Tibial nerve (tissue), 4 donors: ENCODE measurements at places on chromosomes 4 and X. TPM values are rescaled to one million over a fixed set of nuclear protein-coding genes. Genes with fewer than 3 reads are reported as not detected.

SPANXA1 gene
- not detected for total RNA-seq

CDKN2AIP gene
- total RNA-seq = 42.0 TPM

CTSO gene
- 24.9 TPM for total RNA-seq

KCTD8 gene
- total RNA-seq = not detected

ADAM29 gene
- not detected for total RNA-seq

CDX4 gene
- total RNA-seq = not detected

LRAT gene
- total RNA-seq = 1.1 TPM

PABPC1L2A gene
- not detected for total RNA-seq

CXorf49 gene
- total RNA-seq = not detected

DNA sequence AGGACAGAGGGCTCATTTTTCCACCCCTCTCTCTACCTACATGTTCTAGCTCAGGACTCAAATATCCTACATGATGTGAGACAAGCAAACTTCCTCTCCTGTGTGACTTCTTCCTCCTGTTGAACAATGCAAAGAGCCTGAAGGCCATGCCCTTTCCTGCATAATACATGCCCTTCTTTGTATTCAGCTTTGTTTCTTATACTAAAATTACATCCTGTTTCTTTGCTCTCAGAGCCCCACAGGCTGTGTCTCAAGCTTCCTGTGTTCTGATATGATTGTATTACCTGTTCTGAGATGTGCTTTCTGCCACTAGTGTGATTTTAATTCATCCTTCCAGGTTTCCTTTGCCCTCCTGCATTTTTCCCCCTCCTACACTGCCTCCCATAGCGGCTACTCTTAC lies 166.4 kb upstream of the AFF2 start:
- no peak for DNase-seq

DNA sequence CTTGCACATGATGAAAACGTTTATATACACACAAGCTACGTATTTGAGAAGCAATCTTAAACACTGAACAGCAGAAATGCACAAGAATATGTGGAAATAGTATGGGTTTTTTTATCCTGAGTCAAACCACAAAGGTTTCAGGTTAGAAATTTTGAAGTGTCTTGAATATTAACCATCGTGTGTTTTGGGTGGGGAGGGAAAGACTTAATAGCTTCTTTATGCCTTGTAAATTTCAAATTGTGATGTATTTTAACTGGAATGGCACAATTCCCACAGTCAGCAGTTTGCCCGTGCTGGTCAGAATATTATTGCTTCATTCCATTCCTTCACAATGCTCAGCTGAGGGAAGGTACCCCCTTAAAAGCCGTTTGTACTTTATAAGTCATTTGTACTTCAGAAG lies 67.4 kb upstream of the WDR1 start:
- no peak for DNase-seq

DNA sequence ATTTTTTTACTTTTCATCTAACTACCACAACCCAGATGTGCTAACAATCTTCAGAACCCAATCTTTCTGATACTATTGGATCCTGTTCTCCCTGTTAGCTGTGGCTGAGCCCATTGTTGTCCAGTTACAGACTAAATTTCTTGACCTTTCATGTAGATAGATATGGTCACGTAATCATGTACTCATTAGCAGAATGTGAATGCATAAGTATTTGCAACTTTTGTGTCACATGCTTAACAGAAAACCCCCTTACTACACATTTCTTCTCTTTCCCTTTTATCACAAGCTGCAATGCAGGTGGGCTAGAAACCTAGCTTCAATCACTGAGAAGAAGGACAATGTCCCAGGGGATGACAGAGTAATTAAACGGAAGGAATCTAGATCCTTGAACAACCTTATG lies 13.1 kb upstream of the FAM13A start:
- no peak for DNase-seq

DNA sequence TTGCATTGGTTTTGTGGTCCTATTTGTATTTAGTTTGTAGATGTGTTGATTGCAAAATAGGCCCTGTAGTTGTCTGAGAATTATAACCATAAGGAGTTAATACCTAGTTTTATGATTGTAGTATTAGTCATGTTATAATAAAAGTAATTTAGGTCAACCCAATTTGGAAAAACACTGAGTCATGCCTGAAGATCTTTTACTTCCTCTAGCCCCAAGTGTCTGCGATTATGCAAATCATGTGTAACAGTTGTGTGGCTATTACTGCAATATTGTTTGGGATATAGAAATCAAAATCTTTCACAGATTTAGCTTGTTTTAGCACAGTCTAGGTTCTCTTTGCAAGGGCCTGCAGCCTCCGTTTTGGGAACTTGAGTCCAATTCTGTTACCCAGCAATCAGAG lies 12.6 kb downstream of the SRD5A3 start:
- no peak for DNase-seq

GRCh38 chrX:128975745-128976144 lies 547.5 kb downstream of the SMARCA1 start:
- peak; percentile 4 for DNase-seq

GRCh38 chr4:26140150-26140898 lies 180.5 kb upstream of the RBPJ start:
- DNase-seq = peak; percentile 14

DNA sequence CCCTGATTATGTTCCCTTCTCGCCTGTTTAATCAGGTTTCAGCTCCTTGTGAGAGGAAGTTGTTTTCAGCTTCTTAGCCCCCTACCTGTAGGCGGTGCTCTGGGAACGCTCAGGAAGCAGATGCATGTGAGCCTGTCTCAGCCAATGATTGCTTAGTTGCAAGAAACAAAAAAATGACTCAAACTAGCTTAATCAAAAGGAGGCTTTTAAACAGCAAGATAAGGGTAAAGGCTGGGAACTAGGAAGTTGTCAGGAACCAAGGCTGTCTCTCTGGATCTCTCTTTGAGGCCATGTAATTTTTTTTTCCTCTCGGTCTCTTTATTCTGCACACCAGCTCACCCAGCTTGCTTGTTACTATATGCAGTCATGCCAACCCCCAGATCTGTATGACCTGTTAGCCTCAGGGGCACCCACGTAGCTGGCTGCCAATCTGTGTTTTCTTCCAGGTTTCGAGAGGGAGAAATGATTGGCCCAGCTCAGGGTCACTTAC lies 109.1 kb downstream of the PTTG2 start:
- no peak for DNase-seq

- no peak for DNase-seq
Observed at GRCh38 chr4:1255151-1255550, 6.2 kb upstream of the CTBP1 start.

- DNase-seq = no peak
Observed at GRCh38 chr4:152579916-152580315, 44.0 kb upstream of the FBXW7 start.

- no peak for DNase-seq
Observed at GRCh38 chr4:5568931-5569330, 139.4 kb downstream of the EVC2 start.

- DNase-seq = no peak
Observed at GRCh38 chrX:44183329-44183728, 160.1 kb downstream of the EFHC2 start.

GRCh38 chrX:39813631-39814277 lies 284.0 kb downstream of the BCOR start:
- DNase-seq = peak; percentile 47

- DNase-seq = no peak
Observed at GRCh38 chr4:165312506-165312905, 15.0 kb upstream of the MSMO1 start.

DNA sequence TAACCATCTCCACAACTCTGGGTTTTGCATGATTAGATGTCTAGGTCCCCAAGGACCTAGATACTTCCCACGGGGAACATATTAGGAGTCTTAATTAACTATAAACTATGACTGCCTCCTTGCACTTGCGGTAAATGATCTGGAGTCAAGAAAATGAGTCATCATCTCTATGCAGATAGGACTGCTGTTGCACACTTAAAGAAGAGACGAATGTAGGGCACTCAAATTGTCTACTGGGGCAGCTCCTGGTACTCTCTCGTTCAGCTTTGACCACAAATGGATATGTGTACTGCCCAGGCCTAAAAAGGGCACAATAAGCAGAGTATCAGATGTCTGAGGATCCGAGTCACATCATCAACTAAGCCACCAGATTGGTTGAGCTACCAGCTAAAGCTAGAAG lies 1783.4 kb upstream of the AGA start:
- DNase-seq = no peak

DNA sequence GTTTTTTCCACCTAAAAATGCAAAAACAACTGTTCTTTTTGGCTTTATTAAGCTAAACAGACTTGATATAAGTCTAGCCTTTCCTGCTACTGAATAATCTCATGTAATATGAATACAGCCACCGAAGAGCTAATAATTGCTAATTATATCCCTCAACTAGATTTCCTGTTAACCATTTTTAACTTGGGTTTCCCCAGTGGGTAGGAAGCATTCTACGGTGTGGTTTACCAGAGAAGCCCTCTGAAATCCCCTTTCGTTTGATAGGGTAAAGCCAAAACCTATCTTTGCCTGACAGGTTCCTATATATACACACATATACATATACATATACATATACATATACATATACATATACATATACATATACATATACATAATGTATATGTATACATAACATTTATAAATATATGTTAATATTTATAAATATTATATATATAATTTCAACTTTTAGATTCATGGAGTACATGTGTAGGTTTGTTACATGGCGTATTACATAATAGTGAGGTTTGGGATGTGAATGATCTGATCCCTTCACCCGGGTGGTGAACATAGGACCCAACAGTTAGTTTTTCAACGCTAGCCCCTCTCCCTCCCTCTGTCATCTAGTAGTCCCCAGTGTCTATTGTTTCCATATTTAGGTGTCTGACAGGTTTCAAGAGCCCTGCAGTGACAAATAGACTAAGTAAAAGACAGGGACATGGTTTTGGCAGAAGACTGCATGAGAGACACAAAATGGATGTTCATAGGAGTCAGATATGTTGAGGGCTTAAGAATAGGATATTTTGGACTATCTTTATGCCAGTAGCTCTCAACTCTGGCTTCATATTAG lies 62.4 kb downstream of the ATXN3L start:
- DNase-seq = no peak

DNA sequence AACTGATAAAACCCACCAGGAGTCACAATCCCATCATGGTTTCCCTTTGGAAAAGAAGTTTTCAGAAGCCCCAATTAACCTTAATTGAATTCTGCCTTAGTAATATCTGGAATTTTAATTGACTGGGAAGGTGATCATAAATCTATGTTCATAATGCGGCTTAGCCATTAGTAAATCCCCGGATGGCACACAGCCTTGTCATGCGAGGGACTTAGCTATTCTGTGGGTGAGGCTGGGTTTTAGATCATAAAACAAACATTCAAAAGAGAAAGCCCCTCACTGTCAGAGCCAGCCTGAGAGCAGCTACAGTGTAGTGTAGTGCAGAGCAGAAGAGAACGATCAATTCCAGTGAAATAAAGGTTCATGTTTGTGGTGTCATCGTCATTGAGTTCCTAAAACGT lies 124.0 kb upstream of the NOCT start:
- DNase-seq = no peak

GRCh38 chr4:84582988-84583875 lies at the start of gene CDS1:
Gene CDS1, plus strand, starts transcription at chr4:84583127. Its CDS starts 275 bp downstream, at chr4:84583402.
- no peak for DNase-seq

DNA sequence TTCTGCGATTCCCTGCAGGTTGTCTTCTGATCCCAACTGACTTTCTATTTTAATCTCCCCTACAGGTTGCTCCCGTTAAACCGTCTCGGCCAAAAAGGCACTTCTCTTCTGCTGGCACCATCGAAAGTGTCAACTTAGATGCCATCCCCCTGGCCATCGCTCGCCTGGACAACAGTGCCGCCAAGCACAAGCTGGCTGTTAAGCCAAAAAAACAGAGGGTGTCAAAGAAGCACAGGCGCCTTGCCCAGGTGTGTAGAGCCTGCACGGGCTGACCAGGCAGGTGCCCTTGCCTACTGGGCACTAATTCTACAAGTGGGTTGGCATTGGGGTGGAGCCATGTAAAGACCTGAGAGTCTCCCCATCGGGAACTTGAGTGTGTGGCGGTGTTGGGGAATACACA lies 74.2 kb downstream of the AASDH start:
- no peak for DNase-seq

GRCh38 chrX:84046403-84046984 lies 141.5 kb downstream of the RPS6KA6 start:
- no peak for DNase-seq
